ENCODE measurements at places on chromosomes 1 and 21.
A peak's percentile ranks its signal among the peaks of the same experiment; 100 is the strongest.

- no peak for DNase-seq
Observed at GRCh38 chr1:70066711-70067110, 138.7 kb downstream of the LRRC40 start.

- DNase-seq: no peak
Observed at GRCh38 chr1:154212083-154212482, 6.0 kb upstream of the CFAP141 start.

DNA sequence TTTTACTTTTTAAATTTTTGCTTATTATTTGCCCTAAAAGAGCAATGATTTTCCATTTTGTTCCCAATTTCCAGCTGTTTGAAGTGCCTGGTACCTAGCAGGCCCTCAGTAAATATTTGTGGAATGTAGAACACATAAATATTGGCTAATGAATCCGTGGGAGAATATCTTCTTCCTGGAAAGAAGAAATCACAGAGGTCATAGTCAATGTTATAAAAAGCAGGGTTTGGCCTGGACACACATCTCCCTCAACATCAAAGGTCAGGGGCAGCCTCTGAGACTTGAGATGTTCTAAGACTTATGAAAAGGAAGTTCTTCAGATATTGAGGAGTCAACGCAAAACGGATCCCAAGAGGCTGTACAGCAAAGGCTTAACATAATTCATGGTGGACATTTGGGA, 358.1 kb downstream of the HHAT start:
- DNase-seq: no peak

GRCh38 chr1:3275471-3276340, 178.8 kb upstream of the ARHGEF16 start:
- DNase-seq: no peak

- no peak for DNase-seq
Observed at GRCh38 chr1:207972337-207972736, 61.4 kb upstream of the CD34 start.

GRCh38 chr21:33286600-33287456, 20.7 kb downstream of the IL10RB start:
- no peak for DNase-seq

DNA sequence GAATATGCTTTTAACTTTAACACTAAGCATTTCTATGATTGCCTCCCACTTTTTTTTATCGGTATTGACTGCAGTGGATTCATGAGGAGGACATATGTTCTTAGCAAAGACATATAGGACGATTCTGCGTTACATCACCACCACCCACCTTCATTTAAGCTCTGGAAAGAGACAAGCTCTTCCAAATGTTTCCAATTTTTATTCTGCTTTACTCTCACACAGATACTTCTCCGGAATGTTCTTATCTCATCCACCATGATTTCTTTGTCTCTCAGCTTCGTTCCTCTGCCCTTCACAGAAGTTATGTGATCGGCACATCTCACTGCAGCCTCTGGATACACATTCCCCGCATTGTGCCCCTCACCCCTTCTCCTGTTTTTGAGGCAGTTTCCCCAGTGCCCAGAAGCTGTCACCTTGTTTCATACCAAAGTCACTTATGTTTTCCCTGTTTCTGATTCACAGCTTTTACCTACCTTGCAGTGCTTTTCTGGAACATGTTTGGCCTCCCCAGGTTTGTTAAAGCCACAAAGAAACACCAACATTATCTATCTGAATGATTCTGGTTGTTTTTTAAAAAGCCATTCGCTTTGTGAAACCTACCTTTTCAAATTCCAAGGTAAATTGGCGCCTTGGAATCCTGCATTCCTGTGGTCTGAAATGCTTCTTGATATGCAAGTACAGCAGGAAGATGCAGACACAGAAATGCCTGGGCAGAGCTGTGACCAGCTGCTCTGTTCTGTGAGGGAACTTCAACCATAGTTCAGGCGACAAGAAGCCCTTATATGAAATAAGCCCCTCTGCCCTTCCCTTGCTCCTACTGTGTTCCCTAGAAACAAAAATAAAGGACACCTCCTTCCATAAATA, 1020.2 kb downstream of the TTLL7 start:
- DNase-seq: no peak

GRCh38 chr1:93591676-93592550, 89.7 kb downstream of the BCAR3 start:
- no peak for DNase-seq

DNA sequence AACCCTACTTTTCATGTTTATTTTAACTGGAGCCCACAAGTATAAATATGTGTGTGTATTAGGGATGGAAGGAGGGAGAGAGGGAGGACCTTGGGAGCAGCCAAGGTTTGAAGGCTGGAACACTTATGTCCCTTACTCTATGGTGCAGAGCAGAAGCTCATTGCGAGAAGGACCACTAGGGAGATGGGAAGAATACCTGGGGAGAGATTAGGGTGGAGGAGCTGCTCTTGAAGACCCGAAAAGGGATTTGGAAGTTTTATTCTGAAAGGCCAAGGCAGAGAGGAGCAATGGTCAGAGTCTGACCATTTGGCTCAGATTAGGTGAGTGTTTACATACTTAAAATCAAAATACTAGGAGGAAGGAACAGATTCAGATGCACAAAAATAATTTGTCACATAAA, 8.1 kb downstream of the CD2 start:
- DNase-seq: no peak

- DNase-seq: no peak
Observed at GRCh38 chr1:100036718-100037655, 67.2 kb downstream of the SLC35A3 start.

GRCh38 chr1:219434285-219434922, 178.5 kb downstream of the ZC3H11B start:
- DNase-seq: no peak

- no peak for DNase-seq
Observed at GRCh38 chr1:63705078-63705477, 68.7 kb upstream of the ROR1 start.

GRCh38 chr1:45647248-45648021, 23.6 kb upstream of the CCDC17 start:
- DNase-seq: no peak

- peak; percentile 71 for DNase-seq
Observed at GRCh38 chr1:38046884-38047602, 450 bp upstream of the POU3F1 start.

GRCh38 chr1:53089478-53090226, 27.6 kb downstream of the PODN start:
- DNase-seq: no peak

- DNase-seq: no peak
Observed at GRCh38 chr1:9078015-9078751, 8.7 kb upstream of the SLC2A5 start.

DNA sequence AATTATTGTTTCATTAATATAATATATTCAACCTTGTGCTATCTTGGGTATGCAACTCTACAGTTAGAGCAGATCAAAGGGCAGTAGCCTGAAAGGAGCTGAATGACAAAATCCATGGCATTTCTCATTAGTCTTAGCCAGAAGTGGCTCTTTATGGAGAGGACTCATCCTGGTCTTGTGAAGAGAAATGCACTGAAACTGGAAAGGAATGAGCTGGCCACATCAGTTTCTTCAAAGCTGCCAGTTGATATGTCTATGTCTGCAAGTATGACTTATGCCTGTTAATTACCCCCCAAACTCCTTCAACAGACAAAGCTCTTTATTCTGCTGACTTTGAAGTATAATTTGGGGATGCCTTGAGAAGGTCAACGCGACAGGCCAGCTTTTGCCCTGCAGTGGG, 119.0 kb upstream of the UBE2U start:
- DNase-seq: no peak

- peak; percentile 21 for DNase-seq
Observed at GRCh38 chr1:16082283-16083038, 9.0 kb upstream of the FAM131C start.

- no peak for DNase-seq
Observed at GRCh38 chr1:20476265-20477038, 9.6 kb downstream of the CAMK2N1 start.

DNA sequence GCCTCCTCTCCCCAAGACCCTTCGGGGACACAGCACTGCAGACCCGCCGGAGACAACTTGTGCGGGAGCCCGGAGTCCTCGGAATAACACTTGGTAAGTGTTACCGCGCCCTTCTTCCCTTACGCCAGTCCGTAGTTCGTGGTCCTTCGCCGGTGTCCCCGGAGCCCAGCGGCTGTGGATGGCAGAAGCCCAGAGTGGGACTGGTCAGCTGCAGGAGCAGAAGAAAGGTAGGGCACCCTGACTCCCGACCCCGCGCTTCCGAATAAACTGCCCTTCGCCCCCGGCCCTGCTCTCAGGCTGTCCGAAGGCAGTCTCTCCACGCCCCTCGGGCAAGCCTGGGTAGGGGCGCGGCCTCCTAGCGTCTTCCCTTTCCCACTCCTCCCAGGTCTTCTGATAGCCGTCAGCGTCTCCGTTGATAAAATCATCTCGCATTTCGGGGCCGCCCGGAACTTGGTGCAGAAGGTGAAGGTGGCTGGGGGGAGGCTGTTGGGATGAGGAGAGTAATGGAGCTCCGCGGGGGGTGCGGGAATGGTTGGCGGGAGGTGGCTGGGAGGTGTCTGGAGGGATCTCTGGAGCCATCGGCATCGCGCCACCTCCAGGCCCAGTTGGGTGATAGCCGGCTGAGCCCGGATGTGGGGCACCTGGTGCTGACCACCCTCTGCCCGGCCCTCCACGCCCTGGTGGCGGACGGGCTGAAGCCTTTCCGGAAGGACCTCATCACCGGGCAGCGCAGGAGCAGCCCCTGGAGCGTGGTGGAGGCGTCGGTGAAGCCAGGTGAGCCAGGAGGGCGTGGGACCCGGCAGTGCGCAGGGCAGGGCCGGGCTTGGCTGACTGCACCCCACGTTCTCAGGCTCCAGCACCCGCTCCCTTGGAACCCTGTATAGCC, 4.3 kb downstream of the RUSC1 start:
- DNase-seq: no peak

GRCh38 chr21:21268061-21268471, 269.9 kb downstream of the NCAM2 start:
- DNase-seq: no peak

DNA sequence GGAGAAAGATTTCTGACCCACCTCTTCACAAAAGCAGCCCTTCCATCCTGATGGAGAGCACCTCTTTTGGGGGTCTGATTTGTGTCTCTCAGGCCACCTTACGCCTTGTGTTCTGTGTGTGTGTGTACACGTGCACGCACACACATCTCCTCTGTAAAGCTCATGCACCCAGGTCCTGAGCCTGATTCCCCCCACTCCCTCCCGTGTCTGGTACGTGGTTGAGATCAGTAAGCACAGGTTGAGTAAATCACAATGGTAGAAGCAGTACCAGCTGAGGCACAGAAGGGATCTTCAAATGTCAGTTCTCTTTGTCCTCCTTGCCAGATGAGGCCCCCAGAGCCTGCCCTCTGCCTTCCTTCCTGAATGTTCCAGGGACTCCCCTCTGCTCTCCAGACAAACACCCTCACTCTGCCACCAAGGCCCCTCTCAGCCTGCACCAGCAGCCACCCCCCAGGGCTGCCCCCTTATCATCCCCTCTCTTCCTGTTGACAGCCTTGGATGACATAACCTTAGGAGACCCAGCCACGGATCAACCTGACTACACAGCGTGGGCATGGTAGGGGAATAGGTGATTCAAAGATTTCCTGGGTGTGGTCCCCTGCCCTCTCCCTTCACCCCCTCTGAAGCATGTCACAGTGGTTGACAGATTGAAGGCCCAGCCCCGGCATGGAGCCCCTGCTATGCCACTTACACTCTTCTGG, 112.8 kb downstream of the HIVEP3 start:
- DNase-seq: peak; percentile 24

- no peak for DNase-seq
Observed at GRCh38 chr1:226708342-226708780, 30.7 kb downstream of the ITPKB start.

DNA sequence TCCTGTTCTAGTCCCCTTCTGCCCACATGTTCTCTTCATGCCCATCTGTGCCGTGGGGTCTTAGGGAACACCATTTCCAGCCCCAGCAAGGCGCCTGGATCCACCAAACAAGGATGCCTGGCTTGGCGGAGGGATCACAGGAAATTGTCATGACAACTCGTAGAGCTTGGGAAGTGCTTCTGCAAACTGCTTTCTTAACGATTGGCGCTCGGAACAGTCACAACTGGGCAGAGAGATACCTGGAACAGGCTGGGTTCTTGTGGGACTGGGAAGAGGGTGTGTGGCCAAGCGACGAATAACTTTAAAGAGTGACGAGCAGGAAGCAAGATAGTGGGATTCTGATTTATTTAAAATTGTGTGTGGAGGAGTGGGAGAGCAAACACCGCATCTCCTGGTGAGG, 329.8 kb downstream of the RPS6KC1 start:
- DNase-seq: no peak

GRCh38 chr21:37435120-37435519, 68.5 kb downstream of the DYRK1A start:
- no peak for DNase-seq

DNA sequence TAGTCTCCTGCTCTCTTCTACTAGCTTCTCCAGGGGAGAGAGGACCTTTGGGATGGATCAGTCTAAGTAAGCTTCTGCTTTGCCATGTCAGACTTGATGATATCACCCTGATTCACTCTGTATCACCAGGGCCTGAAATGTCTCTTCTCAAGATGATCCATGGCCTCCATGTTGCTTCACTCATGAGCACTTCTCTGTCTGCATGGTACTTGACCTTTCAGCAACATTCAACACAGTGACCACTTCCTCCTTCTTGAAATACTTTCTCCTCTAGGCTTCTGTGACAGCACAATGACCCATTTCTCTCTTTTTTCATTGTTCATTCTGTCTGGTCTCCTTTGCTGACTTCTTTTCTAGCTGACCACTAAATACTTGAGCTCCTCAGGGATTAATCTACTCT, 35.3 kb upstream of the NGF start:
- no peak for DNase-seq

DNA sequence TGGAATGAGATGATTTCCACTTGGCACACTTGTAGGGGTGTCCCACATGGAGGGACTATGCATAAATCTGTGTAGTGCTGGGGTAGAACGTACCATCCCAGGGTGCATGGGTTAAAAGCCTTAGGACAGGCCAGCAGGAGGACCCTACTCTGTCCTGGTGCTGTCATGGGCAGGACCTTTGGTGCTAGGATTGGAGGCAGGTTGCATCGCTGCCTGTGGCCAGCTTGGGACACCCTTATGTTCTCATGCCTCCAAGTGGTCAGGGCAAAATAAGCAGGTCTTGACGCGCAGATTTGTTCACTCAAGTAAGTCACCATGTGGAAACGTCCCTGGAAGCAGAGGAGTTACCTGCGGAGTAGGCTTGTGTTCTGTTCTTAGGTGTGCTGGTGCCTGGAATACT, 49.5 kb upstream of the RAB3GAP2 start:
- no peak for DNase-seq

GRCh38 chr1:172373864-172374263, 46.6 kb upstream of the C1orf105 start:
- no peak for DNase-seq

DNA sequence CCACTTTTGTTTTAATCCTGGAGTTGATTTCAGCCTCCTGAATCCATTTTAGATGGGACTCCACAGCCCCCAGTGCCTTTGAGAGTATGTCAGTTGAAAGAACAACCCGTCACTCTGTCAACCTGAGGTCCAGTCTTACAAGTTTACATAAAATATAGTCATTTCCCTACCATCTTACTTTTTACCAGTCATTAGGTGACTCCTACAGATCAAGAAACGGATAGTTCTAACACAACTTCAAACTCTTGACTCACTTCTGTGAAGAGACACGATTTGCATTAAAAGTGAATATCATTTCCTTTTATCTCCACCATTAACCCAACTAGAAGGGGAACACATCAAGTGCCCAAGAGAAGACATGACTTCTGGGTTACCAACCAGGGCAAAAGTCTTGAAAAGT, 147.1 kb downstream of the NTPCR start:
- DNase-seq: no peak
